Stimulated activated CD8-positive, alpha-beta memory T cell treated with anti-CD3 and anti-CD28 coated beads, Interleukin-2, amount 100 ng/mL, for 1 hour (primary cell): ENCODE measurements at places on chromosomes 4 and X.

DNA sequence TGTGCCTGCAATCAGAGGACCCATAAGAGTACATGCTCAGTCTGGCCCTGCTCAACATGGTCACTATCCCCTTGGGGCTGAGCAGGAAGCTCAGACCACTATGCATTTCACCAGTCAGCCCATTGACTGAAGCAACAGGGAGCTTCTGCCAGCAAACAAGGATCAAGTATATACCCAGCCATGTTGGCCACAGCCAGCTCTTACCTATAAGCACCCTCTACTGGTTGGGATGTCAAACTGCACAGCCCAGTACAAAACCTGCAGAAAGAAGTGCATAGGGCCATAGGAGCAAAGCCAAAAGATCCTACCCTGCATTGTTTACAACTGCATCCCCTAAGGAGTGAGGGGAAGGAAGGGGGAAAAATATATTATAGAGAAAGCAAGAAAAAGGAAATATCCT, 214.4 kb upstream of the CPEB2 start:
- no peak for DNase-seq

GRCh38 chrX:11952176-11952720, 186.0 kb upstream of the FRMPD4 start:
- DNase-seq = no peak

GRCh38 chrX:153687121-153688039, at the start of gene SLC6A8:
Gene SLC6A8, plus strand, starts transcription at chrX:153687926. Its CDS starts 649 bp downstream, at chrX:153688575.
- no peak for DNase-seq

GRCh38 chr4:6204098-6204497, 3.7 kb upstream of the JAKMIP1 start:
- no peak for DNase-seq

DNA sequence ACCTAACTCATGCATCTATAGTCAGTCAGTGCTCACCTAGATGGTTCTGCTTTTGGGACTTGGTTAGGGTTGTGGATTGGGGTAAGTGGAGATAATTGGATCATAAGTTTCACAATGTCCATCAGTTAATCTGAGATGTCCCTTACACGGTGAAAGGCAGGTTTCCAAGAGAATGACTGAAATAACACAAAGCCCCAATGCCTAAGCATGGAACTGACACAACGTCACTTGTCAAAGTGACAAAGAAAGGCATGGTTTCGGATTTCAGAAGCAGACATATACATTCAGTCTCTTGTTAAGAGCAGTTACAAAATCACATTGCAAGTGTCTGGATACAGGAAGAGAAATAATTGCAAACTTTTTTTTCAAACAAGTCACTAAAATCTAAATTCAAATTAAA, 1456.9 kb downstream of the TECRL start:
- no peak for DNase-seq

- no peak for DNase-seq
Measured at GRCh38 chr4:13933191-13933590, 305.7 kb upstream of the BOD1L1 start.

- no peak for DNase-seq
Measured at GRCh38 chr4:159455675-159456237, 352.9 kb downstream of the RAPGEF2 start.

DNA sequence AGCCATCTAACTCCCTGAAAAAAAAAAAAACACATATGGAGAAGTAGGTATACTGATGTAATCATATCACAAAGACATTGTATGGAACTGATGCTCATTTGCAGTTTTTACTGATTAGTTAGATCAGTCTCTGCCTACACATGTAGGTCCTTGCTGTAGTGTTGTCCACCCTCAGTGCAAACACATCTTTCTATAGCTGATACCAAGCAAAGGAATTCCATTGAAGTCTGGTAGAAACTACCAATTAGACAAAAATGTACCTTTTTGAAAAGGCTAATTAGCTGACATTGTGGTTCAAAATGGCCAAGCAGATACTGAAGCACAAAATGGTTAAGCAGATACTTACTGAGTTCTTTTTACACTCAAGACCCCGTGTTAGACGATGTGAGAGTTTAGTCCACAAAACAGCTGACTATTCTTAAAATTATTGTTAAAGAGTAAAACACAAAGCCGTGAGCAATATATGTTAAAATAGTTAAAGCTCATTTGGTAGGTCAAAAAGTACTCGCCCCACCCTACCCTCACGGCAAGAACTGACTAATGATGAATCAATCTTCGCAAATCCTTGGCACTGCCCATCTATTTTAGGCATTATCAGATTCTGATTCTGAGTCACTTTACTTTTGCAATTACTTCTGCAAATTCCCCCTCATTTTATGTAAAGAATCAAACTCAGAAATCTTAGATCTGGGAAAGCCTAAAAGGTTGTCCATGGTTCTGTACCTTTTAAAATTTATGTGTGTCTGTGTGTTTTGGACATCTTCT, 40.4 kb downstream of the COL4A6 start:
- DNase-seq = no peak

DNA sequence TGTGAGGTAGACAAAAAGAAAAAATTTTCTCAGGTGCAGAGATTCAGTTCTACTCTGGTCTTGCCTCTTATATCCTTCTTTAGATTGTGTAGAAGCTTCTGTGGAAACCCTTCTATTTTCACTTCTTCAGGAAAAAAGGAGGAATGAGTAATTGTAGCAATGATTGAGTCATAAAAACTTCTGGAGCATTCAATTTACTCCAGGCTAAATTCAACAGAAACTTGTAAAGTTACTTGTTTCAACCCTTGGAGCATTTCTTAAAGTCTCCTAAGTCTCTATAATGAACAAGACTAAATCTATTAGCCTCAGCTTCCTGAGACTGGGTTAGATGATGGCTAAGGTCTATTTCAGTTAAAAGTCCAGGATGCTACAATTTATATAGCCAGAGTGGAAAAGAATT, 29.9 kb downstream of the BOD1L1 start:
- no peak for DNase-seq

DNA sequence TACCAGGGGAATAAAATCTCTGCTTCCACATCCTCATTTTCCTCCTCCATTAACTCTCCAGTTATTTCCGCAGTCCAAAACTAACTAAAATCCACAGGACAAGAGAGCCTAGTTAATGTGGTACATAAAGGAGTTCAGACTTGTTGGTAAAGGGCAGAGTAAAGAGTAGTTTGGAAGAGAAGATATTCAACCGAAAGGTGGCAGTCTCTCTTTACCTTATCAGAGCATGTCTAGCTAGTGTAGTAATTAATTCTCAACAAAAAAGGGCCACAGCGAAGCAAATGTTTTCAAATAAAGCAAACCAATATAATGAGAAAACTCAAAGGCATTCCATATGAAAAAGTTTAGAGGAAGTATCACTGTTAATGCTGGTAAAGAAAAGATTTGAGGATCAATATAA, 286.5 kb downstream of the GLUD2 start:
- DNase-seq = no peak

DNA sequence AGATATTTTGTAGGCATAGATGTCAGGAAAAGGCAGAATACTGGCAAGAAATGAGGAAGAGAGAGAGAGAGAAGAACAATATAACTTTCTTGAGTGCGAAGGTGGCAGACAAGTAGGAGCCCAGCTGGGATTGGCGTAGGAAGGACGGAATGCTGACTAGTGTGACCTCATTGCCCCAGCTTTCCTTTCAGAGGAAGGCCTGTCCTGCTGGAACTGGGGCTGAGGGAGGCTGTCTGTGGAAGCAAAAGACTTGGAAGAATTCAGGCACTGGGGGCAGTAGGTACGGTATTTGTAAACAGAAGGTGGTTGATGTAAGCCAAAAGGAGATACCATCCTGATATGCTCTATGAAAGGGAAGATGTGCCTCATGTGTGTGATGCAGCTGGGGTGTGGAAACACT, 818.4 kb downstream of the ADGRL3 start:
- no peak for DNase-seq

GRCh38 chrX:21738210-21738949, 19.5 kb downstream of the SMPX start:
- DNase-seq = no peak

- DNase-seq = no peak
Measured at GRCh38 chrX:131262738-131263679, 26.1 kb downstream of the IGSF1 start.

- DNase-seq = no peak
Measured at GRCh38 chr4:2302387-2303119, 40.6 kb upstream of the MXD4 start.

- DNase-seq = no peak
Measured at GRCh38 chr4:146342600-146343192, 128.4 kb downstream of the REELD1 start.

GRCh38 chr4:95549246-95550114, 707 bp upstream of the UNC5C start:
- no peak for DNase-seq

- DNase-seq = no peak
Measured at GRCh38 chr4:129326571-129327460, 230.9 kb downstream of the C4orf33 start.

DNA sequence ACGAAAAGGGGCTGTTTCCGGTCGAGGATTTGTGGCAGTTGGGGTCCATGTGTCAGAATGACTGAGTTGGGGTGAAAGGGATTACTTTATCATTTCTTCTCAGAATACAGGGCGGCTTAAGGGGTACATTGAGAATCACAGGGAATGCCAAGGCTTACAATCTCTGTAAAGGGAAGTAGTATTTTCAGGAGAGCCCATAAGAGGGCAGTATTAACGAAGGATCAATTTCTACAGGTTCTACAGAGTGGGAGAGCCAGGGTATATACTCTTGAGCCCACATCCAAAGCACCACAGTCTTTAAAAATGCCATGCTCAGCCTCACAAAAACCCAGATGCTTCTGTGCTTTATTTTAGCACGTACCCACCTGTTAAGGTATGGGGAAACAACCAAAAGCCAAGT, 67.7 kb upstream of the ZXDA start:
- no peak for DNase-seq

- DNase-seq = no peak
Measured at GRCh38 chrX:47796433-47796906, 40.2 kb upstream of the ZNF81 start.

DNA sequence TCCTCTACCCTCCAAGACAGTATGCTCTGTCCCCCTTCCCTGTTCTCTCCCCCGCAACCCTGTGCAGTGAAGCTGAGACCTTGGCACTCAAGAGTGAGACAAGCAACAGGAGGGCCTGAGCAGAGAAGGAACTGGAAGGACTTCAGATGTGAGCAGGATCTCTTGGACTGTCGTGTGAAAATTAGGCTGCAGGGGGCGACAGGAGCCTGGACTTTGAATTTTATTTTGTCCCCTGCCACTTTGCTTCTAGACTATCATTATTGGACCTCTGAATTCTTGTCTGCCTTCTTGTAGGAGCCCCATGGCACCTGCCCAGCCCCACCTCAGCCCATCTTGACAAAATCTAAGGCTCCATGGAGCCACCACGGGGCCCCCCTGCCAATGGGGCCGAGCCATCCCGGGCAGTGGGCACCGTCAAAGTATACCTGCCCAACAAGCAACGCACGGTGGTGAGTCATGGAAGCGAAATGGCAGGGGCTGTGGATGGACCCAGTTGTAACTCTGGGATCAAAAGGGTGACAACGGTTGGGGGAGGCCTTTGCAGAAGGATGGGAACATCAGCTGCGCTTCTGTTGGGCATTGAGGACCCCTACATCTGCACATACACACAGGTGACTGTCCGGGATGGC, 1.7 kb downstream of the ARAF start:
- DNase-seq = no peak

DNA sequence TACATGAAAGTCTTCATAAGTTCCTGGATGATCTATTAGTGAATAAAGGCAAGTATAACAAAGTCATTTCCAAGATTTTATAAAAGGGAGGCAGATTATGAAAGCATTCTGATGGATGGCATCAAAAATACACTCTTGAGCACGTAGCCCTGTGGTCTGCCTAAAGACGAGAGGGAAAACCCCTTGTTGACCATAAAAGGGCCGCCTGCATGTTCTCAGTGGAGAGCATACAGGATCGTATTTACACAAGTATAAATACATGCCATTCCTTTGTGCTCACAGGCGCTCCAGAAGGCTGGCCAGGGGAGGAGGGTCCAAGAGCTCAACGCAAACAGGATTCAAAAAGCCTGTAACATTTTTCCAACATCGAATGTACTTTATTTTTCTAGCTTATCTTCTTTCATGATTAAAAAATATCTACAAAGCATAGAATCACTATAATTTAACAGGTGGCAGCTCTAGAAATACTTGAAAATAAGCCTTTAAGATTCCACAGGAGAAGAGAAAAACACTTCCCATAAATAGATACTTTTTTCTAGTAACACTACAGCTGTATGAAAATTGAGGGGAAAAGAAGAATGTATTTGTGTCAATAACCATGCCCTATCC, 29.6 kb downstream of the PDGFC start:
- no peak for DNase-seq

- DNase-seq = no peak
Measured at GRCh38 chr4:30619679-30620078, 100.5 kb upstream of the PCDH7 start.

- no peak for DNase-seq
Measured at GRCh38 chr4:24024605-24025004, 134.8 kb upstream of the PPARGC1A start.

GRCh38 chr4:90234916-90235547, 107.8 kb downstream of the CCSER1 start:
- DNase-seq = no peak

GRCh38 chr4:184471881-184472613, 2.3 kb downstream of the IRF2 start:
- no peak for DNase-seq

GRCh38 chrX:2517055-2517454, 16.3 kb upstream of the DHRSX start:
- no peak for DNase-seq

DNA sequence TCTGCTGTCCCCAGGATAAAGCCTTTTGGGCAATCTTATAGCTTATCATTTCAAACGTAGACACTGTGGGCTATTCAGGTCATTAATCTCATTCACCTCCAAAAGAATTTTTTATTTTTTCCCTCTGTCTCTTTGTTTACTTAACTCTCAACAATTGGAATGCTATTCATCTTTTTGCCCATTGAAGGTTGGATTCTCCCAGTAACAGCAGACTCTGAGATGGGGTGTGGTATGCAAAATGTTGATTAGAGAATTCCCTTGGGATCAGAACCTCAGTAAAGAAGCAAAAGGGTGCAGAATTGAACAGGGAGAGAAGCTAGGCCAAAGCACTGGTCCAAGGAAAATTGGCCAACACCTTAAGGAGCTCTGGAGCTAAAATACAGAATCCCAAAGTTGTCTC, 60.4 kb downstream of the CAMK2D start:
- no peak for DNase-seq

DNA sequence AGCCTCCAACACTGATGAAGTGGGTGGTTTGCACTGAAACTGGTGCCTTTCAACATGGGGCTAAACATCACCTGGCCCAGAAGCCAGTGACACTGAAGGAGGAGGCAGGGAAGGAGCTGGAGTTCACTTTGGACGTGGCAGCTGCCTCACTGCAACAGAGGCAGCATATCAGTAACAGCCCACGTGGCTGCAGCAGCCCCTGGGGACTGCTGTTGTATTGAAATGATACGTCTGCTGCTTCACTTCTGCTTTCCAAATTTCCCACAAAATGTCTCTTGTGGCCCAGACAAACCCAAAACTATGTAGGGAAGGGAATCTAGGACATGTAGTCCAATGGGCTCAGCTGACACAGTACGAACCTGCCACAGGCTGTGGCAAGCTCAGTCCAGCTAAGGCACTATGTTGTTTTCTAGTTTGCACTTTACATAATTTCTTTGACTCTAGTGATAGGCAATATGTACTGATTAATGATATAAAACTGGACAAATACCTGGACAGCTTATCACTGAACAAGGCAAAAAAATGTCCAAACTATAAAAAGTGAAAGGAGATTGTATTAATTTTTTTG, 84.7 kb upstream of the RAPGEF2 start:
- no peak for DNase-seq

- DNase-seq = no peak
Measured at GRCh38 chrX:150759568-150760416, 66.6 kb downstream of the MTMR1 start.
